ENCODE measurements at places on chromosomes 6 and 20. TPM values are rescaled to one million over a fixed set of nuclear protein-coding genes. Genes with fewer than 3 reads are reported as not detected.

Gene TNFRSF6B
- total RNA-seq, result not detected

Gene TFAP2A
- 0.14 TPM for total RNA-seq

Gene PBOV1
- total RNA-seq, result not detected

Gene LZTS3
- 4.2 TPM for total RNA-seq

Gene NOX3
- total RNA-seq, result not detected

Gene ARMC2
- total RNA-seq, result 3.3 TPM
